AG04449 (cell line): ENCODE measurements at places on chromosomes 2 and 18.
A peak's percentile ranks its signal among the peaks of the same experiment; 100 is the strongest.

- DNase-seq, result no peak
Measured at GRCh38 chr2:136331226-136331625, 213.3 kb upstream of the CXCR4 start.

GRCh38 chr2:103817746-103818145, 1036.2 kb upstream of the POU3F3 start:
- no peak for DNase-seq

- DNase-seq, result no peak
Measured at GRCh38 chr2:17719562-17720371, 33.8 kb downstream of the SMC6 start.

DNA sequence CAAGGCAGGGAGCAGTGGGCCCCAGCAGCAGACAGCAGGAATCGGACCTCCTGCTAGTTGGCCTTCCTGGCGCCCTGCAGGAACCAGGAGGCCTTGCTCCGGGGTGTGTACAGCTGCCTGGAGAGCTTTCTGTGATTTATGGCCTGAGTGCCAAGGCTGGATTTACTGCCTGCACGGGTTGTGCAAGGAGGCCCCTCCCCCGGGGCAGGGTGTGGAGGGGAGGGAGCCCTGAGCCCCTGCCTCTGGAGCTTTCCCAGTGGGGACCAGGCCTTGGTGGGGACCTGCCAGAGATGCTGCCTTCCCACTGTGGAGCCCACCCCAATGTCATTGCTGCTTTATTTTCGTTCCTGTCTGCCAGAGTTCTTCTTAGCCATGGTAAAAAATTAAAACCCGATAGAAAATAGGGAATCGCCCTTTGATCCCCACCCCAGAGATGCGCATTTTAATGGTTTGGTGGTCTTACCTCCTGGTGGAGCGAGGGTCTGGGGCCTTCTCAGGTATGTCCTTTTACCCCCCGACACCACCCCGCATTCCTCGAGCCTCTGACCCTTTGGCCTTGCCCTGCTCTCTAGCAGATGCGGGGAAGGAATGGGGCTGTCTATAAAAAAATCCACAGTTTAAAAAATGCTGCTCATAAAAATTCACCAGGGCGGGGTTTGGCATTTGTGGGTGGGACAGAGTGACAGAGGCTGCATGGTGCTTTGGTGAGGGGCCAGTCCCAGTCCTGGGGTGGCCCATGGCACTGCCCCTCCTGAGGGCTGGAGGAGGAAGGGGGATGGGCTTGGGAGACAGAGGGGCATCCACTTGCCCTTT, 6.9 kb upstream of the RALB start:
- DNase-seq, result no peak

DNA sequence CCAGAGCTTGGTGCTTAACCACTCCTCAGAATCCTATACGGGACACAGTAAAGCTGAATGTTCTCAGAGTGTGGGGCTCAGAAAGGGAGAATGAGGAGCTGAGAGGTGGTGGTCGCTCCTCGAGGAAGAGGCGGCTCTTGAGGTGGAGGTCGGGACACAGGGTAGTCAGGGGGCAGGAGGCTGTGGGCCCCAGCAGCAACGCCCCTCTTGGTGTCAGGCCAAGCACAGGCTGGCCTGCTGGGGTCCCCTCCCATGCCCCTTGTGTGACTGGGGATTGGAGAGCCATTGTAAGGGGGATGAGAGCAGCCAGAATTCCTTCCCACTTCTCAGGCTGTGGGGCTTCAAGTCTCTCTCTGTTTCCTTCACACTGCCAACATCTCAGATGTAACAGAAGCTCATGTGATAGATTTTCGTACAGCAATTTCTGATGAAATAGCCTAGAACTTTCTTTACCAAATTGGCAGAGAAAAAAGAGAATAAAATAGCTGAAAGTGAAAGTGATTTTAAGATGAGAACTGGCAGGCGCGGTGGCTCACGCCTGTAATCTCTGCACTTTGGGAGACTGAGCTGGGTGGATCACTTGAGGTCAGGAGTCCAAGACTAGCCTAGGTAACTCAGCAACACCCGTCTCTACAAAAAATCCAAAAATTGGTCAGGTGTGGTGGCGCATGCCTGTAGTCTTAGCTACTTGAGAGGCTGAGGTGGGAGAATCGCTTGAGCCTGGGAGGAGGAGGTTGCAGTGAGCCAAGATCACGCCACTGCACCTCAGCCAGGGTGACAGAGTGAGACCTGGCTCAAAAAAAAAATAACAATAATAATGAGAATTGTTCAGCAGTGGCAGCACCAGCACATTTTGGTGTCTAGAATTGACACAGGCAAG, 61.1 kb upstream of the RPL31 start:
- DNase-seq, result no peak

GRCh38 chr18:74513149-74513882, 17.2 kb downstream of the CNDP2 start:
- DNase-seq, result no peak

- DNase-seq, result no peak
Measured at GRCh38 chr2:82998781-82999180, 1460.3 kb downstream of the SUCLG1 start.

DNA sequence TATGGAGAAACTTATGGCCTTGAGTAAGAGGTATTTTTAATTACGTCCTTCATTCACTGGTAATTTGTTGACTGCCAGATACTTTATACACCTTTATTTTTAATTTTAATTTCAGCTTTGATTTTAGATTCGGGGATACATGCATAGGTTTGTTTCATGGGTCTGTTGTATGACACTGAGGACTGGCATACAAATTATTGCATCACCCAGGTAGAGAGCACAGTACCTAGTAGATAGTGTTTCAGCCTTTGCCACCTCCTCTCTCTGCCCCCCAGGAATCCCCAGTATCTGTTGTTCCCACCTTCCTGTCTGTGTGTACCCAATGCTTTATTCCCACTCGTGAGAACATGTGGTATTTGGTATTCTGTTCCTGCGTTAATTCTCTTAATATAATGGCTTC, 137.9 kb downstream of the RTN4 start:
- no peak for DNase-seq

DNA sequence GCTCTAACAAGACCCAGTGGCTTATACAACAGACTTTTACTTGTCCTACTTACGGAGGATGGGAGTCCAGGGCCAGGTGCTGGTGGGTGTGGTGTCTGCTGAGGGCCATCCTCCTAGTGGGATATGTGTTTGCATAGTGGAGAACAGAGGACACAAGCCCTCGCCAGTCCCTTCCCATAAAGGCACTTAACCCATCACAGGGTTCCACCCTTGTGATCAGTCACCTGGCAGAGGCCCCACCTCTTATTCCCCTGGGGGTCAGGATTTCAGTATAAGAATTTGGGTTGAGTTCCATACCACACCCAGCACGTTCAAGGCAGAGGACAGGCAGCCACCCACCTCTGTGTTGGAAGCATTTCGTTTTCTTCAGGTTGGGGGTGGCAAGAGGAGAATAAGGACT, 259.0 kb downstream of the AGAP1 start:
- no peak for DNase-seq

DNA sequence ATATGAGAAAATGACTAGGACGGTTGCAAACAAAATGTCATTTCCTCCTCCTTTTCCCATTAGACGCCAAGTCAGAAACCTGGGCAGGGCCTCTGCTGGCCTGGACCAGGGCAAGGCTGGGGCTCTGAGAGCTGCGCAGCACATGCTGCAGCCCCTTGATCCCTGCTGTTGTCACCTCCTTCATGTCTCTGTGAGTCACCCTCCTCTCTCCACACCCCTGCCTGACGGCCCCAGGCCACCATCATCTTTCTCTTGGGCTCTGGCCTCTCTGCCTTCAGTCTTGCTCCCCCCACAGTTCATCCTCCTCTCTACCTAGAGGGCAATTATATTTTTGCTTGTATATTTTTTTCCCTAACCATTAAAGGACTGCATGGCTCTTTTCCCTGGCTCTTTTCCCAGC, 10.0 kb downstream of the FLACC1 start:
- no peak for DNase-seq

DNA sequence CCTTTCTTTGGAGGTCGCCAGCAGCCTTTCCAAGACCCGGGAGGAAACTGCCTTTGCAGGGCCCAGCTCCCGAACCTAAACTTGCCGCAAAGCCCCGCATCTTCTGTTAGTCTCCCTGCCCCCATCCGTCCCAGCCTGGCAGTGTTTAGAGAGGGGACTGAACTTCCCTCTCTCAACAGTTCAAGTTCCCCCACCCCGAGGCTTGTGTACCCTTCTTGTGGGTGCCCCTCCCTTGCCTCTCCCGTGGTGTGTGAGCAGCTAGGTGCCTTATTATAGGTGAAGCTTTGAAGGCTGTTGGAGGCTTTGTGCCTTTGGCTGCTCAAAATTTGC, 1.4 kb downstream of the LBH start:
- no peak for DNase-seq

- DNase-seq, result peak; percentile 87
Measured at GRCh38 chr2:101396316-101396717, 9.0 kb upstream of the CREG2 start.

DNA sequence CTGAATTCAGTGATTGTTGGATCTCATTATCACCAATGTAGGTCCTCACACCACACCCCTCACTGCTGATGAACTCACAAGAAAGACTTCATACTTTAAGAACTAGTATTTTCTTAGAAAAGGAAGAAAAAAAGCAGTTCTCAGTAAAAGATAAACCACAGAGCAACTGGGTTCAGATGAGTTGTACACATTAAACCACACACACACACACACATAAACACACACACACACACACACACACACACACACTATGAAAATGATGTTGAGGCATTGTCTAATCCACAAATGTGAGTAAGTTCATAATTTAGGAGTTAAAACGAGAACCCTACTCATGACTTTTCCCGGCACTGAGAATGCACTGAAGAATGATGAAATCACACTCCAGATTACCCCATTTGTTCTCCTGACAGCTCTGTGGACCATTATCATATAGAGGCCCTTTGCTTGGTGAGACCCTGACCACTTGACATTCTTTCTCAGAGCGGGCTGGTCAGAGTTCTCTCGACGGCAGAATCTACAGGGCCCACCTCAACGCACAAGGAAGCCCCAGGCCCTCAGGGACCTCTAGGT, 106.2 kb downstream of the BCL2 start:
- DNase-seq, result no peak

DNA sequence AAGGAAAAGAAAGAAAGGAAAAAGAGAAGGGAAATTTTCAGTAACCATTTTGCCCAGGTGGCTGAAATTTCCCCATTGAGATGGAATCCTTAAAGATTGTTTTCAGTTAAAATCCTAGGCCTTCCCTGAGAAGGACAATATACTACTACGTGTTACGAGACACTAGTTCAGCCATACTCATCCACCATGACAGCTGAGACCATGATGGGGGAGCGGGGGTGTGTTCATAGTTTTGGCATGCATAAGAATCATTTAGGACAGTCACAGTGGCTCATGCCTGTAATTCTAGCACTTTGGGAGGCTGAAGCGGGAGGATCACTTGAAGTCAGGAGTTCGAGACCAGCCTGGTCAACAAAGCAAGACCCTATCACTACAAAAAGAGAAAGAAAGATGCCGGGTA, 28.0 kb downstream of the PLA2R1 start:
- no peak for DNase-seq

DNA sequence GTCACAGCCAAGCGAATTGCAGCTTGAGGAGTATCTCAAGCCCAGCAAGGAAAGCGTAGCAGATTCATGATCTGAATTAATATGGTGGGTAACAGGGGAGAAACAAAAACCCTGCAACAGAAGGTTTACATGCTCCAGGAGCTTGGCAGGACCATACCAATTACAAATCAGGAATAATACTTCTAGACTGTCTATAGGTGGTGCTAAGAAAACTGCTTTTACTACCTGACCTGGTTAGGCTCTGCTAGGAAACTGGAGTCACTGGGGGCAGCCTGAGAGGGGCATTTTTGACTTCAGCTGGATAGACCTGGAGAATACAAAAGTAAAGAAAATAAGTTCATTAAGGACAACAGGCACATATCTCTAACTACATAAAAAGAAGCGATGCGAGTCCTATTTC, 24.6 kb upstream of the SPOPL start:
- DNase-seq, result no peak

GRCh38 chr2:45748239-45748638, 96.8 kb downstream of the PRKCE start:
- peak; percentile 94 for DNase-seq

- DNase-seq, result no peak
Measured at GRCh38 chr2:88211003-88211808, 41.1 kb downstream of the THNSL2 start.

DNA sequence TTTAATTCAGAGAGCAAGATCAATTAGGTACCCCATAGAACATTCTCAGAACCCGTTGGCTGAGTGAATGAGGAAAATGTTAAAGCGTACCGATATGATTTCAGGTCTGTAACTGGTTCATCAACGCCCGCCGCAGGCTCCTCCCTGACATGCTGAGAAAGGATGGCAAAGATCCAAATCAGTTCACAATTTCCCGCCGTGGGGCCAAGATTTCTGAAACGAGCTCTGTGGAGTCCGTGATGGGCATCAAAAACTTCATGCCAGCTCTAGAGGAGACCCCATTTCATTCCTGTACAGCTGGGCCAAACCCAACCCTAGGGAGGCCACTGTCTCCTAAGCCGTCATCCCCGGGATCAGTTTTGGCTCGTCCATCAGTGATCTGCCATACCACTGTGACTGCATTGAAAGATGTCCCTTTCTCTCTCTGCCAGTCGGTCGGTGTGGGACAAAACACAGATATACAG, 7.3 kb downstream of the TGIF1 start:
- DNase-seq, result no peak

DNA sequence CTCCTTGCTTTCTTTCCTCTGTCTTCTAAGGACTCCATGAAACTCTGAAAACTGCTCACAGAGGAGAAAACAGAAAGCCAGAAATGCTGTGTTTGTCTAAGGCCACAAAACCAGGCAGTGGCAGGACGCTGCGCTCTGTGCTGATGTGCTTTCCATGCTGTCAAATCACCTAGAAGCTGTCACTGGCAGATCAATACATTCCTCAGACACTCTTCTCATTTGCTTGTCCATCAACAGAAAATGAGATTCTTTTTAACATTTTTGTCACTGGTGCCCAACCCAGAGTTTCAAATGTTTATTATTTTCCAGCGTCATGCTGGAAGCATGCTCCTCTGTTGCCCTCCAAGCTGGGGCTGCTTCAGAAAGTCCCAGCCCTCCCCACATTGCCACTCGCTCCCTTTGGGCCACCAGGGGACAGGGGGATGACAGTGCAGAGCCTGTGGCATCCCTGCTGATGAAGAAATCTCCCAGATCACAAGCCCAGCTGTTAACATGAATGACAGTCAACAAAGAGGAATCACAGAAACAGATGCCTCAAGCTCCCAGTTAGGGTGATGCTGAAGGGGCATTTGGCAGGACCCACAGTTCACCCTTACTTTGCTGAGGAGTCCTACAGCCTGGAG, 117.5 kb upstream of the MEIS1 start:
- DNase-seq, result no peak

GRCh38 chr2:181239201-181239799, 217.9 kb upstream of the ITGA4 start:
- DNase-seq, result no peak

GRCh38 chr2:77954931-77955330, 432.8 kb upstream of the LRRTM4 start:
- no peak for DNase-seq
